ENCODE measurements at places on chromosomes 2 and 18.

- no peak overlapping the region for H3K27ac ChIP-seq
- no peaks in the 10 kb centered on the region for H3K36me3 ChIP-seq
- no peaks in the 10 kb centered on the region for H3K27me3 ChIP-seq
- no peaks in the 10 kb centered on the region for H3K4me1 ChIP-seq
- H3K4me3 ChIP-seq = no peak overlapping the region
These were observed 158.3 kb upstream of the DTNA start for GRCh38 chr18:34551824-34552223.

DNA sequence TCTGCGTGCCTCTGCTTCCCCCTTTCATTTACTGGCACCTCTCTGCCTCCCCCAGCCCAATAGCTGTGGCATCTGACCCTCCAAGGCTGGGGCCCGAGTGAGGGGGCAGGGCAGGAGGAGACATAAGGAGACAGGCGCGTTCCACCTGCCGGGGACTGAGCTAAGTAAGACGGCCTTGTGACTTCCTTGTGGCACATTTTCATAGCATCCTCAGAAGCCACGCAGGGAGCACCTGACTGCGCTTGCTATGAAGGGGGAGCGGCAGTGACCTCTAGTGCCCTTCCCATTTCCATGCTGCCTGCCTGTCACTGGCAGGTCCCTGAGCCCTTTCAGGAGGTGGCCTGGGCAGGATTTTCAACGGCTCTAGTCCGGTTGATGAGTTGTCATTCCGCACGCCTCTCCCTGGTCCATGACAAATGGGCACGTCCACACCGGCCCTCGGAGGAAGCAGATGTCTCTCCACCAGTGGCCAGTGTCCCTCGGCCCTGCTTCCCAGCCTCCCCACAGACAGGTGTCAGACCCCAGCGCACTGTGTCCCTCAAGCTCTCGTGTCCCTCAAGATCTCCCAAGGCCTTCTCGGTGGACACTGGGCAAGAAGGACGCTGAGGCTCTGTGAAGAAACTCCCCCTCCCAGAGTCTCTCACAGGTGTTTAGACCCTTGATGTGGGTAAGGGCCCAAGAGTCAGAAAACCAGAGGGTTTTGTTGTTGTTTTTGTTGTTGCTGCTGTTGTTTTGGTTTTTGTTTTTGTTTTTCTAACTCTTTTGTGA lies 42.7 kb downstream of the CYP26B1 start:
- no peaks in the 10 kb centered on the region for H3K4me1 ChIP-seq
- peaks cover 10% of the 10 kb centered on the region for H3K27me3 ChIP-seq
- H3K4me3 ChIP-seq = no peak overlapping the region
- H3K36me3 ChIP-seq = no peaks in the 10 kb centered on the region
- DNase-seq = no peak

DNA sequence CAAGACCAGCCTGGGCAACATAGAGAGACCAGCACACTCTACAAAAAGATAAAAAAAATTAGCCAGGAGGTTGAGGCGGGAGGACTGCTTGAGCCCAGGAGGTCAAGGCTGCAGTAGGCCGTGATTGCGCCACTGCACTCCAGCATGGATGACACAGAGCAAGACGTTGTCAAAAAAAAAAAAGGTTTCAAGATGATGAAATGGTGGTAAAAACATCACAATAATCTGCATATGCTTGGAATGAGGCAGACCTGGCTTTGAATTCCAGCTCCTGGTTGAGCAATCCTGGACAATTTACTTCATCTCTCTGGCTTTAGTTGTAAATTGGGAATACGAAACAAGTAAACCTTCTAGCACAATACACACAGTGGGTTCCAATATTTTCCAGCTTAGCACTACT lies 24.1 kb downstream of the USP40 start:
- no peak overlapping the region for H3K27ac ChIP-seq
- peaks cover 2% of the 10 kb centered on the region for H3K4me1 ChIP-seq
- peaks cover 19% of the 10 kb centered on the region for H3K36me3 ChIP-seq
- H3K27me3 ChIP-seq = no peaks in the 10 kb centered on the region
- no peak for DNase-seq

GRCh38 chr2:186925514-186925913 lies 76.5 kb upstream of the ZSWIM2 start:
- H3K27me3 ChIP-seq = no peaks in the 10 kb centered on the region
- no peak overlapping the region for H3K4me3 ChIP-seq
- no peaks in the 10 kb centered on the region for H3K4me1 ChIP-seq
- no peak overlapping the region for H3K27ac ChIP-seq

- no peak for DNase-seq
- H3K27ac ChIP-seq = no peak overlapping the region
- H3K27me3 ChIP-seq = peaks cover 68% of the 10 kb centered on the region
These were observed 28.1 kb downstream of the ASAP2 start for GRCh38 chr2:9234680-9235146.

- no peak overlapping the region for H3K4me3 ChIP-seq
- no peaks in the 10 kb centered on the region for H3K4me1 ChIP-seq
- H3K36me3 ChIP-seq = peaks cover 2% of the 10 kb centered on the region
- no peak overlapping the region for H3K27ac ChIP-seq
- no peak for DNase-seq
- peaks cover 14% of the 10 kb centered on the region for H3K27me3 ChIP-seq
These were observed 52.3 kb upstream of the SNTG2 start for GRCh38 chr2:898319-898718.

DNA sequence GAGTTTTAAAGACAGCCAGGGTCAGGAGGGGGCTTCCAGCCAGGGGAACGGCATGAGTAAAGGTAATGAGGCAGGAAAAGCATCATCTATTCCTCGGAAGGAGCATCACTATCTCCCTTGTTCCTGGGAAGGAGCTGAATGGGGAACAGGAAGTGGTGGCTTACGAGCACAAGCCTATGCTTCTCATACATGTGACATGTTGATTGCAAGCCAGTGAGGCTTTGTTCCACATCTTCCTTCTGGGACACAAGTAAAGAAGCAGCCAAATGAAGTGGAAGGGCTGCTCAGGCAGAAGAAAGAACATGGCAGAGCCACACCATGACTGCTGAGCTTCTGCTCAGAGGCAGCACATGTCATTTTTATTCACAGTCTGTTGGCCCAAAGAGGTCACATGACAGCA lies 15.1 kb upstream of the LMAN1 start:
- H3K27ac ChIP-seq = no peak overlapping the region
- H3K4me3 ChIP-seq = no peak overlapping the region
- DNase-seq = no peak
- no peaks in the 10 kb centered on the region for H3K36me3 ChIP-seq
- H3K27me3 ChIP-seq = peaks cover 59% of the 10 kb centered on the region

DNA sequence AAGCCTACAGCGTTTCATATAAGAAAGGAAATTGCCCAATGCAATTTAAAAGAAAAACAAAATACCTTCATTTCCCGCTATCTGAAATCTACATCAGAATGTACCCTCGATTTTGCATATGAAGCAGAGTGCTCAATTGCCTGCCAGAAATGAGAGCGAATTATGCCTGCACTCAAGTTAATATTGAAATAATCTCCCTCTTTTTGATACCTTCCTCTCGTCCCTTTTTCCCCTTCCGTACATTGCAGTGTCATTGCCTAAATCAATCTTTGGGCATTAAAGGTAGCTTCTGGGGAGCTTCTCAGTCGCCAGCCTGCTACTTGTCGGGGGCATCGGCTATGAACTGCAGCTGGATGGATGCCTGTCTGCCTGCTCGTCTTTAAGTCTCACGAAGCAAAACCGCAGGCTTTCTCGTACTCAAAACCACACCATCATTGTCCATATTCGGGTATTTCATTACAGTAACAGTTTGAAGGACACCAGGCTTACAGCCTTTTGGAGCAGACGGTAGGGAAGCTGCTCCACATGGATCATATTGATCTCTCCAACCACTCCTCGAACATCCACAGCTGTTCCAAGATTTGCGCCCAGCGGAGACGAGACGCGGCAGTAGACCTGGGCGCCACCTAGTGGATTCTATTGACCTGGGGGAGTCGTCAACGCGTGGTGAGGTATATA lies 64.0 kb upstream of the HNRNPA3 start:
- peaks cover 12% of the 10 kb centered on the region for H3K4me1 ChIP-seq
- DNase-seq = peak; percentile 71
- H3K36me3 ChIP-seq = peaks cover 2% of the 10 kb centered on the region
- peaks cover 19% of the 10 kb centered on the region for H3K27me3 ChIP-seq

- H3K36me3 ChIP-seq = peaks cover 7% of the 10 kb centered on the region
- H3K27ac ChIP-seq = no peak overlapping the region
- H3K4me3 ChIP-seq = no peak overlapping the region
- H3K4me1 ChIP-seq = peaks cover 9% of the 10 kb centered on the region
- H3K27me3 ChIP-seq = no peaks in the 10 kb centered on the region
These were observed 65.9 kb downstream of the AP1S3 start for GRCh38 chr2:223771475-223771874.

- no peak for DNase-seq
- no peaks in the 10 kb centered on the region for H3K4me1 ChIP-seq
- H3K36me3 ChIP-seq = peaks cover 5% of the 10 kb centered on the region
- H3K4me3 ChIP-seq = no peak overlapping the region
- peaks cover 16% of the 10 kb centered on the region for H3K27me3 ChIP-seq
- no peak overlapping the region for H3K27ac ChIP-seq
These were observed 194.2 kb downstream of the TWIST2 start for GRCh38 chr2:239042046-239042445.

DNA sequence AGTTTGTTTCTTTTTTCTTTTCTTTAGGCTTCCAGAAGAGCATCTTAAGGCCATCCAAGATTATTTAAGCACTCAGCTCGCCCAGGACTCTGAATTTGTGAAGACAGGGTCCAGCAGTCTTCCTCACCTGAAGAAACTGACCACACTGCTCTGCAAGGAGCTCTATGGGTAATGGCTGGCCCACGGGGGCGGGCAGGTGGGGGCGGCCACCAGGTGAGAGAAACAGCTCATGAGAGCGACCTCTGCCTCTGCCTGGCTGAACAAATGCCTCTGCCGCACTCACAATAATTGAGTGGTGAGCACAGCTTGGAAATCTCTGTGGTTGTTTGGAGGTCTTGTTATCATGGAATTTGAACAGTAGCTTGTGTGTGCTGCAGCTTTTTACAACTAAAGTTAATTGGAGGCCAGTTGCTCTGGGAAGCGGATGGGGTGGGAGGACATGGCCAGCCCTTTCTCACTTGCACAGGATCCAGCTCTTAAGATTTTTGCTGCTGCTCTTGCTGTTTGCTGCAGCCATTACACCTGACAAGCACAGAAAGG lies 70.4 kb downstream of the INPP5D start:
- peaks cover 27% of the 10 kb centered on the region for H3K4me1 ChIP-seq
- H3K4me3 ChIP-seq = peak overlapping the region; percentile 19
- H3K27ac ChIP-seq = peak overlapping the region; percentile 87
- no peak for DNase-seq
- H3K36me3 ChIP-seq = peaks cover 87% of the 10 kb centered on the region
- no peaks in the 10 kb centered on the region for H3K27me3 ChIP-seq

- DNase-seq = no peak
- no peak overlapping the region for H3K27ac ChIP-seq
- no peaks in the 10 kb centered on the region for H3K27me3 ChIP-seq
- peaks cover 4% of the 10 kb centered on the region for H3K36me3 ChIP-seq
These were observed 49.1 kb upstream of the SEMA4C start for GRCh38 chr2:96918754-96919550.

GRCh38 chr2:95345081-95345562 lies 48.0 kb downstream of the KCNIP3 start:
- H3K36me3 ChIP-seq = no peaks in the 10 kb centered on the region
- no peak overlapping the region for H3K27ac ChIP-seq
- no peaks in the 10 kb centered on the region for H3K4me1 ChIP-seq
- H3K27me3 ChIP-seq = peaks cover 78% of the 10 kb centered on the region
- no peak for DNase-seq

GRCh38 chr2:101310834-101311695 lies 2.6 kb upstream of the RNF149 start:
- H3K4me3 ChIP-seq = peak overlapping the region; percentile 1
- no peak for DNase-seq
- peaks cover 41% of the 10 kb centered on the region for H3K4me1 ChIP-seq
- H3K27me3 ChIP-seq = no peaks in the 10 kb centered on the region
- peak overlapping the region; percentile 68 for H3K27ac ChIP-seq
- H3K36me3 ChIP-seq = peaks cover 37% of the 10 kb centered on the region

DNA sequence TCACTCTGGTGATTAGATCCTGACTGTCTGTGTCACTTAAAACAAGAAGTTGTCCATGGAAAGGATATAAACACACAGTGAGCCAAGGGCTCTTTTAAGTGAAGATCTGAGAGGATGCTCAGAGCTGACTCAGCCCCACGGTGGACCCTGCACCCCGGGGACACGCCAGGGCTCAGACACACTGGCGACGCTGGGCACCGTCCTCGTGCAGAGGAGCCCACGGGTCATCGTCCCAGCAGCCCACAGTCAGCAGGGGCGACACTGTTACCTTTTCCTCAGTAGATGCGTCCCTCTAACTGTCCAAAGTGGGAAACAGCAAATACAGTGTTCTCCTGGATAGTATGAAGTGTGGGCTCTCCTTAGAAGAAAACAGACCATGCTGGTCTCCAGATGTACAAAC lies 225.6 kb downstream of the HDAC4 start:
- H3K36me3 ChIP-seq = peaks cover 17% of the 10 kb centered on the region
- no peaks in the 10 kb centered on the region for H3K27me3 ChIP-seq
- H3K27ac ChIP-seq = no peak overlapping the region
- H3K4me3 ChIP-seq = no peak overlapping the region
